ENCODE measurements at places on chromosomes 4 and X.

DNA sequence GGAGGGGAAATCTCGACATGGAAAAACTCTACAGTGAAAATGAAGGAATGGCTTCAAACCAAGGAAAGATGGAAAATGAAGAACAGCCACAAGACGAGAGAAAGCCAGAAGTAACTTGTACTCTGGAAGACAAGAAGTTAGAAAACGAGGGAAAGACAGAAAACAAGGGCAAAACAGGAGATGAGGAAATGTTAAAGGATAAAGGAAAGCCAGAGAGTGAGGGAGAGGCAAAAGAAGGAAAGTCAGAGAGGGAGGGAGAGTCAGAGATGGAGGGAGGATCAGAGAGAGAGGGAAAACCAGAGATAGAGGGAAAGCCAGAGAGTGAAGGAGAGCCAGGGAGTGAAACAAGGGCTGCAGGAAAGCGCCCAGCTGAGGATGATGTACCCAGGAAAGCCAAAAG lies 1.3 kb downstream of the TCEAL4 start:
- no peak for DNase-seq

GRCh38 chr4:7750523-7750922 lies 189.1 kb downstream of the AFAP1 start:
- DNase-seq, result no peak

- DNase-seq, result no peak
Observed at GRCh38 chr4:15536552-15537499, 67.1 kb downstream of the CC2D2A start.

DNA sequence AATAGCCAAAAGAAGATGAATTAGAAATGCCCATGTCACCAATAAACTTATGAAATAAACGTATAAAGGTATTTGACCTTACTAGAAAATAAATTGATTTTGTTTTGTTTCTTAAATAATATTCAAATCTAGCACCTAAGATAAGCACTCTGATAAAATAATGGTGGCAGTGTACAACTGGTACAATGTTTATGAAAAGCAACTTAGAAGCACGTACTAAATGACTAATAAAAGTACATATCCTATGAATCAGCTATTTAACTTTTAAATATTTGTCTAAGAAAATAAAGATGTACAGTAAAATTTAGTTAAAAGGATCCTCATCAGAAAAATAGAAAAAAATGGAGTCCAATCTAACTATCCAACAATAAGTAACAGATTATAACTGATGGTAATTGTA lies 6.7 kb downstream of the MANBA start:
- DNase-seq, result no peak

GRCh38 chrX:20143111-20143510 lies 1.5 kb upstream of the EIF1AX start:
- no peak for DNase-seq

- DNase-seq, result no peak
Observed at GRCh38 chrX:32868524-32868895, 342.8 kb downstream of the DMD start.

DNA sequence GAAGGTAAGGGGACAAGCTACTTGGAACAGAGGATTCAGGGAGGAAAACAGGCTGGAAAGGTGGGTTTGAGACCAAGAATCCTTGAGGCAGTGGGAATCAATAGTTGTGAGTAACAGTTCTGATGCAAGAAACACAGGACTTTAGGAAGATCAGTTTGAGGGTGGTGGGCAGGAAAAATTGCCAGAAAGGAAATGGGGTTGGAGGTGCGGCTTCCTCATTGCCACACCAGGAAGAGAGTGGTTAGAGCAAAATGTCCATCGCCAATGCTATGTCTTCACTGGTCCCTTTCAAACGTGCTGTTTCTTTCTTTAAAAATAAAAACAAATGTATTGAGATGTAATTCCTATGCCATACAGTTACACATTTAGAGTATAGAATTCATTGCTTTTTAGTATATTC lies 57.1 kb upstream of the NOCT start:
- no peak for DNase-seq

DNA sequence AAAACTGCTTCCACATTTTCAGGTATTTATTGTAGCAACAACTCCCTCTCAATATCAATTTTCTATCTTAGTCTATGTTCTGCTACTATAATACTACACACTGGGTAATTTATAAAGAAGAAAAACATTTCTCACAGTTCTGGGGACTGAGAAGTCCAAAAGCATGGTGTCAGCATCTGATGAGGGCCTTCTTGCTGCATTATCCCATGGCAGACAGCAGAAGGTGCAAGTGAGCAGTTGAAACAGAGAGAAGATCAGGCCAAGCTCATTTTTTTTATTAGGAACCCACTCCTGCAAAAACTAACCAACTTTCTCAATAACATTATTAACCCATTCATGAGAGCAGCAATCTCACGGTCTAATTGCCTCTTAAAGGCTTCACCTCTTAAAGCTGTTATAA lies 376.0 kb downstream of the RAB28 start:
- DNase-seq, result no peak

Measured in activated naive CD8-positive, alpha-beta T cell treated with anti-CD3 and anti-CD28 coated beads, Interleukin-2, amount 50 U/mL, for 24 hours (primary cell).